ENCODE measurements at places on chromosomes 12 and 14. TPM values are rescaled to one million over a fixed set of nuclear protein-coding genes. Genes with fewer than 3 reads are reported as not detected.

CACNA2D4 gene
- polyA plus RNA-seq, result 2.1 TPM

LBHD2 gene
- not detected for polyA plus RNA-seq

GLT8D2 gene
- 24.4 TPM for polyA plus RNA-seq

- DNase-seq, result no peak
These were observed 46.9 kb downstream of the DLK1 start for GRCh38 chr14:100773331-100774163.

- no peak for DNase-seq
These were observed 295.1 kb downstream of the FOXG1 start for GRCh38 chr14:29061702-29062101.

- no peak for DNase-seq
These were observed 5.1 kb upstream of the ENDOU start for GRCh38 chr12:47730341-47730744.

DNA sequence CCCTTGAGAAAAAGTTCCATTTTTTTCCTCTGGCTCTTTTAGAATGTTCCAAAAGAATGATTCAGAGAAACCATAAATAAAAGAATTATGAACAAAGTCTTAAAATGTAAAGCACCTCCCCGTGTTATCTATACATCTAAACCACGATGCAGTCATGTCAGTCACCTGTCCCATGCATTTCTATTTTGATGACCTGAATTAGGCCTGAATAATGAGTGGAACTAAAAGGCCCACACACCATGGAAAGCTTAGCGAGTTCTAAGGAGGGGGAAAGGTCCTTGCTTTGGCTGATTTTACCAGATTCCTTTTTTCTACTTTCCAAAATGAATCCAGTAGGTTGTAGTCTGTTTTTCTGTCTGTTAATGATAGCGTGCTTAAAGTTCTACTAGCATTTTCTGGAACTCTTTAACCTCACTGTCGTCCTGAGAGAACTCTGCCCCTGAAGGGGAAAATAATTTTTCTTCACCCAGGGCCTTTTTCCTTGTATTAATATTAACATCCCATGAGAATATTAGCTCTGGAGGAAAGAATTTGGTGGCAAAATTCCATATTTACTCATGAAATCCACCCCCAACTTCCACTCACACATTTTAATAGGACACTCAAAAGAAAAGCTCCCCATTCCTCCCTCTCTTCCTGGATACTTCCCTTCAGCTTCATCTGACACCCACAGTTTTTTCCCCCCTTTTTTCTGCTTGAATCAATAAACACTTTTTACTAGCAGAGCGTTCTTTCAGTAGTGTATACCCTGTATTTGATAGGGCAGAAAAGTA, 266.3 kb upstream of the DIO2 start:
- no peak for DNase-seq

GRCh38 chr12:131642101-131642540, 68.8 kb upstream of the SFSWAP start:
- DNase-seq, result no peak

DNA sequence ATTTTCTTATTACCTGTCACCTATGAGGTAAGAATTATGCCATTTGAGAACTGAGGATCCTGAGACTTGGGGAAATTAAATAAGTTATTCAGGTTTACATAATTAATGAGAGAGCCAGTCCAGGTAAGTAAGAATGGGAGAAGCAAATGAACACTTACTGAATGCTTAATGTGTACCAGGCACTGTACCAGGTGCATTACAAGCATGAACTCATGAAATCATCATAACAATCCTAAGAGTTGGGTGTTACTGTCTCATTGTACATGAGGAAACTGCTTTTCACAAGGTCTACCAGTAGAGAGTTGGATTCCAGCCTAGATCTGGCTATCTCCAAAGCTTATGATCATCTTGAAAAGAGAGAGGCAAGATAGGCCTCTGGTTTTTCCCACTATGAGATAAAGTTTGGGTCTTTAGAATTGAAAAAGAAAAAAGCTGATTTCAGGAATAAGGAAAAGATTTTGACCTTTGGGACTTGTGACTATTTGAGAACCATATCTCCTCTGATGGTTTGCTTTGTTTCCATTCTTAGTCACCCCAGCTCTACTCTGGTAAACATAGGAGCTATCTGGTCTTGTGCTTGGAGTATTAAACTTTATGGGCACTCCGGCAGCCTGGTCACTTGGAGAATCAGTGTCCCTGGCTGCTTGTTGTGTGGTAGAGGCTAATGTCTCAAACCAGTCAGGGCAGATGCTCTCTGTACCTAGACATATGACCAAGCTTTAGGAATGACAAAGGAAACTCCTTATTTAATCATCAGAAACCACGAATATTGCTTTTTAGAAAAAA, 48.0 kb downstream of the PTHLH start:
- peak; percentile 34 for DNase-seq

Measured in hepatocyte (in vitro differentiated cells).